Hepatocyte (in vitro differentiated cells): ENCODE measurements at places on chromosomes 12 and 14. TPM values are rescaled to one million over a fixed set of nuclear protein-coding genes. Genes with fewer than 3 reads are reported as not detected.
A peak's percentile ranks its signal among the peaks of the same experiment; 100 is the strongest.

The STYK1 gene
- 0.48 and 3.6 TPM in 2 replicates for total RNA-seq

The CARMIL3 gene
- 0.37 and 0.40 TPM in 2 replicates for total RNA-seq

The CCDC196 gene
- total RNA-seq: not detected in 2 replicates

The MTERF2 gene
- total RNA-seq: 16.4 and 20.6 TPM in 2 replicates

The RTRAF gene
- 94.7 and 96.8 TPM in 2 replicates for total RNA-seq

The GPRC5A gene
- total RNA-seq: 49.8 and 60.2 TPM in 2 replicates

The TMEM119 gene
- 69.7 and 70.1 TPM in 2 replicates for total RNA-seq

DNA sequence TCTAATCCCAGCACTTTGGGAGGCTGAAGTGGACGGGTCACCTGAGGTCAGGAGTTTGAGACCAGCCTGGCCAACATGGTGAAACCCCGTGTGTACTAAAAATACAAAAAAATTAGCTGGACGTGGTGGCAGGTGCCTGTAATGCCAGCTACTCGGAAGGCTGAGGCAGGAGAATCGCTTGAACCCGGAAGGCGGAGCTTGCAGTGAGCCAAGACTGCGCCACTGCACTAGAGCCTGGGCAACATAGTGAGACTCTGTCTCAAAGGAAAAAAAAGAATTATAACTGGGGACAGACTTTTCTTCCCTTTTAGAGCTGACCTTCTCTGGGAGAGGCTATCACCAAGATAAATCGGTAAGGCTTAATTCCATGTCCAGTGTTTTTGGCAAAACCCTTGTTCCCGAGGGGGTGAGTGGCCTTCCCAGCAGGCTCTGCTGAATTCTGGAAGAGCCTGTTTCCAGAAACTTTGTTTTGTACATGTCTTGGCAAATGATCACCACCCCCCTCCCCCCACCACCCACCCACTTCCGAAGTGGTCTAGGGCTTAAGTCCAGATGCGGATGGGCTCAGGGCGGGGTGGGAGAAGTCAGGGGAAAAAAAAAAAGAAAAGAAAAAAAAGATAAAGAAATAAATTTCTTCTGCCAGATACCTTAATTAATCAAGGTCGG lies 32.3 kb upstream of the DEGS2 start:
- no peak overlapping the region for H3K4me3 ChIP-seq
- H3K27ac ChIP-seq: no peak overlapping the region
- no peak for DNase-seq

GRCh38 chr12:94638521-94638920 lies 11.8 kb downstream of the TMCC3 start:
- DNase-seq: no peak
- H3K27me3 ChIP-seq: no peaks in the 10 kb centered on the region
- H3K4me3 ChIP-seq: no peak overlapping the region
- no peak overlapping the region for H3K27ac ChIP-seq
- peaks cover 5% of the 10 kb centered on the region for H3K4me1 ChIP-seq
- no peaks in the 10 kb centered on the region for H3K36me3 ChIP-seq

DNA sequence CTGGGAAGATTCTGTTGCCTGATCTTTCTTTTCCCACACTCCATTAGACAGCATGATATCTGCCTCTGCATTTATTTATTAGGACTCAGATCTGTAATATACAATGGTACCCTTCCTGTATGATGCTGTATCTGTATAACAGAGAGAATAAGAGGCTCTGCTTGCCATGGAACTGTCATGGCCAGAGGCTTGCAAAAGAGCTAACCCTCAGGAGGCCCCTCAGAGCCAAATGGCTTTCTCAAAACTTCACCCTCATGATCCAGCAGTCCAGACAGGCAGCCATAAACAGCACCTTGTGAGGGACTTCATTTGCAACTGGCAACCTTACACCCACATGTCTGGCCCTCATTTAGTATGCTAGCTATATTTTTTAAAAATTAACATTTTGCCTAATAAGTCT lies 57.6 kb downstream of the TMEM30B start:
- DNase-seq: no peak
- no peaks in the 10 kb centered on the region for H3K36me3 ChIP-seq
- H3K4me3 ChIP-seq: no peak overlapping the region
- H3K27me3 ChIP-seq: no peaks in the 10 kb centered on the region
- peaks cover 2% of the 10 kb centered on the region for H3K4me1 ChIP-seq

- H3K27me3 ChIP-seq: no peaks in the 10 kb centered on the region
Measured at GRCh38 chr12:109580684-109581333, 7.2 kb downstream of the MVK start.

- H3K36me3 ChIP-seq: no peaks in the 10 kb centered on the region
- no peak overlapping the region for H3K4me3 ChIP-seq
- no peaks in the 10 kb centered on the region for H3K27me3 ChIP-seq
Measured at GRCh38 chr12:100170313-100170858, 27.7 kb upstream of the BLTP3B start.

GRCh38 chr12:76927170-76927784 lies 48.5 kb upstream of the CSRP2 start:
- no peaks in the 10 kb centered on the region for H3K27me3 ChIP-seq
- peak; percentile 35 for DNase-seq
- no peaks in the 10 kb centered on the region for H3K4me1 ChIP-seq
- H3K36me3 ChIP-seq: no peaks in the 10 kb centered on the region

- H3K27ac ChIP-seq: peak overlapping the region; percentile 89
- peak overlapping the region; percentile 67 for H3K4me3 ChIP-seq
- H3K4me1 ChIP-seq: peaks cover 4% of the 10 kb centered on the region
- no peaks in the 10 kb centered on the region for H3K27me3 ChIP-seq
Measured at GRCh38 chr14:20332431-20332787, 670 bp downstream of the CCNB1IP1 start.
